HCEC 1CT (cell line): ENCODE measurements at places on chromosomes 4 and X.

DNA sequence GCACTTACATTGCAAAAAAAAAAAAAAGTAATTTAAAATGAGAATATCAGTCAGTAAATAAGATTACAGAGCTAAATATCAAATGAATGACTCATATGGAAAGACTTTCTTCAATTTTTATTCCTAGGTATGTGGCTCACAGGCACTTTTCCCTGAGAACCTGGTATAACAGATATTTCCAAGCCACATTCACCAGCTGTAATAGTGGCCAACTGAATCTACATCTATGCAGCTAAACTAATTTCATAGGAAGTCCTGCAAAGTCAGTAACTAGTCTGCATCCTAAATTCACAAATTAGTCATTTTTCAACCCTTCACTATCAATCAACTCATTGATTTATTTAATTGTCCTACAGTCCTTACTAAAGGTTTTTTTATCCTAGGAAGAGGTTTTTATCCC is 5.6 kb downstream of the PDE5A start:
- DNase-seq: peak; percentile 50

- no peak for DNase-seq
Observed at GRCh38 chrX:120294651-120295050, 16.6 kb downstream of the TMEM255A start.

DNA sequence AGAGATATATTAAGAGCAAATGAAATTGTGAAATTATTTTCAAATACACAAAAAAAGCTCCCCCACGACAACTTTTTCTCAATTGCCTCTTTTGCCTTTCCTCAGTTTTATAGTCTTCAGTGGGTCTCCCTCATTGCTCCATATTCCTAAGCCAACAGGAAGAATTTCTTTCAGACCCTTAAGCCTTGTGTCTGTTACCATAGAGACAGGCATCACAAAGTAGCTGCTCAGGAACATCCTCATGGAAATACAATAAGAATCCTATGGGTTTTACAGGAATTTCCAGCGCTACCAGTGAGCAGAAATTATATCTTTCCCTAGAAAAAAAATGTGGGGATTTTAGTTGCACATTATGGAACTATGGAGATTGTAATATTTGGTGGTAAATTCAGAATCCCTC is 121.9 kb upstream of the DMD start:
- no peak for DNase-seq

DNA sequence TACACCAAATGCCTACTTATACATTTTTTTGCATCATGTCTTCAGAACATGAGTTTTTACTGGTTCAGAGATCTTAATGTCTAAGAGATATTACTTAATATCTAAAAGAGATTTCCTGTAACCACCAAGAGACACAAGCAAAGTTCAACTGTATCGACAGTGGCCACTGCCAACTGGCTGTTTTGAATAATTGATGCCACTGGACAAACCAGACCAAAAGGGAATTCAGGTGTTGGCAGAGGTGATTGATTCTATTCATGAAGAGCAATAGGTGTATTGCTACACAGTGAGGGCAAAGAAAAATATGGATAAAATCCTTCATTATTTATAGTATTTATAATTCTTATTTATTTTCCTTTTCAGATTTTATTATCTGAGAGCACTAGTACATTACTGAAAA is 58.5 kb upstream of the ANKRD17 start:
- no peak for DNase-seq

DNA sequence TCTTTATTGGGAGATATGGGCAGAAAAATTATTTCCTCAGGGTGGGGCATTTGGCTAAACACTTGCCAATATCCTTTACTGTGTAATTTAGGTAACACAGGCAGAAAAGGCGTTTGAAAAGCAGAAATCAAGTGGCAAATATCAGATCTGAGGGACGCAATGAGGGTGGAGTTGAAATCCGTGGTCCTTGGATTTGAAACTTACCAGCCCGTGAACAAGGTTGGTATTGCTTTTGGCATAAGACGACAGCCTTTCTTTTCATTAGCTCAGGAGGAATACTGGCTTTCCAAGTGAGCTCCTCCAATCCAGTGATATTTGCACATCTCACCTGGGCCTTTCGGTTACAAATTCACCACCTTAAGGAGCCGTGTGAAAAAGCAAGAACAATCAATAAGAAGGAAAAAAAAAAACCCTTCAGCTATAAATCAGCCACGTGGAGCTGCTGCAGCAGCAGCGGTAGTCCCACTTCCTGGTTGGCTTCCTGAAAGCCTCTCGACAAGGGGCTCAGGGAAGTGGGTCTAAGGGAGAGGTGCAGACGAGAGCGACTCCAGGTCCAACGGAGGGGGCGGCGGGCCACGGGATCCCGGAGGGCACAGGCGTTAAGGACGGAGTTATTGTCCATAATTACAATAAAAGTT is 734 bp upstream of the GALNT7 start:
- DNase-seq: peak; percentile 26

DNA sequence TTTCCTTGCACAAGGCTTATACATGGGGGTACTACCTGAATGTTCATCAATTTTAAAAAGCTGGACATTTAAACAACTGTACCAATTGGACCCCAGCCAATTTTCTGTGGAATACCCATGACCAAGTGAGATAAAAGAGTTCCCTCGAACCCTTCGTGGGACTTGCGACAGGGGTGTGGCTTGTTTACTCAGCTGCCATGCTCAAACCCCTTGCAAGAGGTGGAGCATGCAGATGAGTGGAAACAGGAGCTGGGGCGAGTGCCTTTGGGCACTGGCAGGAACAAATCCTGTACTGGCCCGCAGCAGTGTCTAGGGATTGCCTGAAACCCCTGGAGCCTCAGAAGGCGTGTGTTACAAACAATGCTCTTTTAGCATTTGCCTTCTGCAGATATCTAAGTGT is 144.2 kb downstream of the PDHA2 start:
- no peak for DNase-seq

DNA sequence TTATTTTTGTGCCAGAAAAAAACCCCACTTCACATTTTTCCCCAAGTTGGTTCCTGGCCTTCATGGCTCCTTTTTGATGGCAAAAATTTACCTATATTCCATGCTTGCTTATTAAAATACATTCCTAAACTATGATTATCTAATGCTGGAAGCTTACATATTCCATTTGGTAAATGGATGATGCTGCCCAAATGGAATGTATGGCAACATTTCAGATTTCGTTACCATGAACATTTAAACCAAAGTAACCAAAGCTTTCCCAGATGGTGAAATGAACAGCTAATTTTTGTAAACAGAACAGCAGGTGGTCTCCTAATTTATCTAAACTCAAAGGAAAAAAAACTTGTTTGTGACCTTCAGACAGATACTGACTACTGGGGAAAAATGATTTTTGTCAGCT is 110.8 kb upstream of the TEX13A start:
- DNase-seq: peak; percentile 80

GRCh38 chrX:47564438-47565085 is 3.6 kb downstream of the ARAF start:
- no peak for DNase-seq

DNA sequence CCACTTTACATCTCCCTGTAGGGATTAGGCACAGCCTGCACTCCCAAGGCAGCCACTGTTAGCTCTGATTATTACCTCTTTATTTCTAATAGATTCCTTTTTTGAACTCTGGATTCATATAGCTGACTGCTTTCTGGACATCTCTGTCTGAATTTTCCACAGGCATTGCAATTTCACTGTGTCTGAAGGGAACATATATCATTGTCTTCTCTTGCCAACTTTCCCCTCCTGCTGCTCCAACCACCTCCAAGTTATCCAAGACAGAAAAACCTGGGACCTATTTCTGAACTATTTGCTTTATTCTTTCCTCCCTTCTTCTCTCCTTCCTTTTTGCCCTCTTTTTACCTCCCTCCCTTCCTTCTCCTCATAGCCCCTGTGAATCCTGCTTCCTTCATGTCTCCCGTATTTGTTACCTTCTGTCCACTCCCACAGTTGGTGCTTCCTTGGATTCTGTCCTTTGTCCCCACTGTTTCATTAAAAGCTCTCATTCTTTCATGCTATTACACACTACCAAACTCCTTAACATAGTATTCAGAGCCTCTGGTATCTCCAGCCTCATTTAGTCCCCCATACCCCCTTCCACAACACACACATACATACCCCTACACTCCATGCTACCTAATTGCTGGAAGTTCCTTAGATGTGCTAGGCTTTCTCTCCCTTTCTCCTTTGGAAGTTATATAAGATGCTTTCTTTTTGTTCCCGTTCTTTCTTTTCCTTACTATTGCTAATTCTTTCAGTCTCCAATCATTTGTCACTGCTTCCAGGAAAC is 34.7 kb downstream of the FGF2 start:
- DNase-seq: no peak

- peak; percentile 27 for DNase-seq
Observed at GRCh38 chr4:120842031-120842430, 80.5 kb downstream of the PRDM5 start.

GRCh38 chrX:133587818-133588217 is 172.5 kb upstream of the GPC4 start:
- no peak for DNase-seq

DNA sequence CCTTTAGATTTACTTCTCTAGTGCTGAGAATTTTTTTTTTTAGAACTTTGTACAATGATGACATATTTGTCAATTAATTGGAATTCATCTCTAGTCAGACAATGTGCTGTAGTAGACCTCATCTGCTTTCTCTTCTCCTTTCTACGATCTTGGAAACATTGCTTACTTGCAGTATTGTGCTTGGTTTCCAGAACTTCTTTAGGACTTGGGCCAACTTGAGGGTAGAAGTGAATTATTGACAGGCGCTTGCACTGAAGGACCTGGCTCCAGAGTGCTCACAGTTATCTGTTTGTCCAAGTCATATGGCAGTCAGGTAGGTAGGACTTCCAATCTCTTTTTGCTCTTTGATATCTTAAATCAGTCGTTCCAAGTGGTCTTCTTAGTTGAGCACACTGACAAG is 39.6 kb downstream of the FNIP2 start:
- no peak for DNase-seq

DNA sequence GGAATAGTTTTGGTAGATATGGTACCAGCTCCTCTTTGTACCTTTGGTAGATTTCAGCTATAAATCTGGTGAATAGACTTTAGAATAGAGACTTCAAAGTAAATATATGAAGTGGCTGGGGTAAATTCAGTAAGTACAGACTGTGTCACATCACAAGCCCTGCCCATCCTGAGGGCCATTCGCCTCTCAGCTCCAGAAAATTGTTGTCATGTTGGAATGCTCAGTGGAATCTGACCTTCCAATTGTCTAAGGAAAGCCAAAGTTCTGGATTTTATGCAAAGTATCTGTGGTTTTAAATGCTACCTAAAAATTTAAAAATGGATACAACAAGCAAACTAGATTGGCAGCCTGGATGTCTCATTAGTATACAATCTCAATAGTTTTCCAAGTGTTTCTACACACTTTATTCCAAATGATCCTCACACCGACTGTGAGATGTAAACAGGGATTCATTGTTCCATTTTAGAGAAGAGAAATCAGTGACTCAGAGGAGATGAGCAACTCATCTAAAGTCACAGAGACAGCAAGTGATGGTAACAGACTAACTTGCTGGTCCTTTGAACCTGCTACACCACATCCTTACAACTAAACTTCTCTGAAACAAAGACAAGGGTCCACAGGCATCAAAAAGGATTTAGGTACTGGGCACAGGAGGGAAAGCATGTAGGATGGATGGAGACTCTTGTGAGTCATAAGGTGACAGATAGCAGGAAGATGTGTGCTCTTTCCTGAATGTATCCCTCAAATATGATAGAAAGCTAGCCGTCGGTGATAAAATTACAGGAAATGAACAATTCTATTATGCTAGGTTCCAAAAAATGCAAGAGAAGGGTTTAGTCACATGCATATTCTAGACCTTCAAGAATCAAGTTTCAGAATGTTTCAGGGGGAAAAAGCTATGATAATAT is 127.3 kb downstream of the ATP10D start:
- DNase-seq: peak; percentile 39

- DNase-seq: no peak
Observed at GRCh38 chr4:119690871-119691270, 62.3 kb upstream of the PDE5A start.

DNA sequence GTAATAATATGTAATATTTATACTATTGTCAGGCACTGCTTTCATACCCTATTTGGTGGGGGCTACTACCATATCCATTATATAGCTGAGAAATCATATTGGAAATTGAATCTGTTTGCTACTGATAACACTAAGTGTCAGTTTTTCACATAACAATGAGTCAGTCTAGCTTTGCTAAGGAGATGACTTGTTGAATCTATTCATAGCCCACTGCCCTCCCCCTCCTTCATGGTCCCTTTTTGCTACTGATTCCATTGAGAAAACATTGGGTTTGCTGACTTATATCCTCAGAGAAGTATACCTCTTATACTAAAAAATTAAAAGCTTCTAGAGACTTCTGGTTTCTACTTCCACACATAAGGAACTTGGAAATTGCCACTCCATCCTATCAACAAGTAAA is 1898.4 kb downstream of the STIM2 start:
- DNase-seq: no peak

- DNase-seq: no peak
Observed at GRCh38 chr4:176830971-176831370, 38.2 kb upstream of the VEGFC start.

DNA sequence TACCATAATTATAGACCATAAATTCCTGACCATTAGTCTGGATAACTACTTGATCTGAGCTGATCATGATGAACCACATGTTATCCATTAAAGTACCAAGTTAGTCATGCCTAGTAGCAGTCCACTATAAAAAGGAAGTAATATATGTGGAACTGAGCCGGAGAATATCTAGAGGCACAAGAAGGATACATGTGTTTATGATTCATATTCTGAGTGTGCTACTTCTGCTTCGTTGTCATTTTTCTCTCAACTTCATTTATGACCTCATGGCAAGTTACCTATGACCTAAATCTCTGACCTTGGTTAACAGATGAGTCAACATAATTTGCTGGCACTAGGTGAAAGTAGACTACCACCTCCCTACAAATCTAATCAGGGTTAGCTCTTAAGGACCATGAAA is 56.5 kb upstream of the ANKRD17 start:
- peak; percentile 82 for DNase-seq

GRCh38 chrX:108036298-108036973 is 8.4 kb upstream of the VSIG1 start:
- DNase-seq: peak; percentile 80

- no peak for DNase-seq
Observed at GRCh38 chr4:182745237-182745636, 171.9 kb downstream of the DCTD start.

DNA sequence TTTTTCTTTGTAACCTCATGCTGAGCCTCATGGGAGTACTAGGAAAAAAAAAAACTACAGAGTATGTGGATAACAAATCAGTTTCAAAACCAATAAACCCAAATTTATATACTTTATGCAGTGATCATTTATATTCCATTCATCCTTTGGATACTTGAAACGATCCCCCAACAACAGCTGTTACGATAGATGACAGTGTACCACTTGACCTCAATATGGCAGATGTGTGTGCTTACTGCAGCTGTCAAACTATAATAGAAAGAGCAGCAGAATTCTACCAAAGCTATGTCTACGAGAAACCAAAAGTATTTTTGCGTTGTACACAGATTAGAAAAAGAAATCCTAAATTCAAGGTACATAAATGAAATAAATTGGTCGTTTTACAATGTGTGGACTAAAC is 337.8 kb downstream of the PDGFC start:
- DNase-seq: no peak

- no peak for DNase-seq
Observed at GRCh38 chr4:95547715-95548471, 880 bp downstream of the UNC5C start.

GRCh38 chr4:118894034-118894433 is 5.4 kb downstream of the SYNPO2 start:
- DNase-seq: no peak
